ENCODE measurements at places on chromosomes 5 and 9.
A peak's percentile ranks its signal among the peaks of the same experiment; 100 is the strongest.

DNA sequence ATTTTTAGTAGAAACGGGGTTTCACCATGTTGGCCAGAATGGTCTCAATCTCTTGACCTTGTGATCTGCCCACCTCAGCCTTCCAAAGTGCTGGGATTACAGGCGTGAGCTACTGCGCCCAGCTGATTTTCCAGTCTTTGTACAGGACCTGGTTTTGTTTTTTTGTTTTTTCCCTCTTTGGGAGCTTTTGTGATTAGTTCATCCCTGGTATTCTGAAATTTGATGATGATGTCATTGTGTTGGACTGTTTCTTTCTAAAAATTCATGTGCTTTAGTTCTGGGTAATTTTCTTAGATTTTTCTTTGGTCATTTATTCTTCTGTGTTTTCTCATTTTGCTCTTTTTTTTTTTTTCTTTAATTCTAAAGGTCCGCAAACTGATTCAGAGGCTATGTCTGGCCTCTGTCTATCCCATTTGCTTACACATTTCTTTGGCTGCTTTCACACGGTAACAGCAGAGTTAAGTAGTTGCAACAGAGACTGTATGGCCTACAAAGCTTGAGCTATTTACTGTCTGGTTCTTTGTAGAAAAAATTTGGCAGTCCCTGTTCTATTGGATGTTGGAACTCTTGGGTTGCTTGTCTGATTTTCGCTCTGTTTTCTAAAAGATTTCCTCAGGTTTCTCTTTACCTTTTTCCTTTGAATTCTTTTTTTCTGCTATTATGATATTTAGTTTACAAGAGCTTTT is 24.8 kb downstream of the STX17 start:
- DNase-seq = no peak

DNA sequence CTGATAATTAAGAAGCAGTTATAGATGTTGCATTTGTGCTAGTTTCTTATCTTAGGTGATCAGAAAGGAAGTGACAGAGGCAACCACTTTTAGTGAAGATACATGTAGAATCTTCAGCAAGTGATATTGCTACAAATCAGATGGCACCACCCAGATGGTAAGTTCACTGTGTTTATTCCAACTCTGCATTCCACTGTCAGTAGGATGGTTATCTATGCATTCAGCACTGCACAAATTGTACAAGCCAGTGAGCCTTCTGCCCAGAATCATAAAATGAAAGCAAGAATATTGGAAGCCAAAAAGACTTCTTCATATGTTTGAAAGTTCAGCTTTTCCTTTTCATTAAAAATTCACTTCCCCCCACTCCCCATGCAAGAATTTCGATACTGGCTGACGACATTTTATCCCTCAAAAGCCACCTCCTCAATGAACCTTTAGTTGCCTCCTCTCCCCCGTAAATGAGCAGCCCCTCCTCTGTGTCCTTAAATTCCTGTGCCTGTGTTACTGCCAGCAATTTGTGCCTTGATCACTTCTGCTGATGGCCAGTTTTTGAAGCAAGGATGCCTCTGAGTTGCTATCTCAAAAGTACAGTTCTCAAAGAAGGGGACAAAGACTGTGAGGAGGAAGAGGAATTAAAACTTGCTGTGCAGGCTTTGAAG is 91.6 kb downstream of the ZSWIM6 start:
- no peak for DNase-seq

- DNase-seq = no peak
Measured at GRCh38 chr9:118009614-118010013, 305.4 kb downstream of the TLR4 start.

GRCh38 chr5:33837301-33837700 is 54.5 kb downstream of the ADAMTS12 start:
- no peak for DNase-seq

- DNase-seq = no peak
Measured at GRCh38 chr5:176608937-176609723, 826 bp downstream of the GPRIN1 start.

- no peak for DNase-seq
Measured at GRCh38 chr9:127931092-127931881, 710 bp upstream of the PIP5KL1 start.

- no peak for DNase-seq
Measured at GRCh38 chr9:89576404-89576839, 28.4 kb upstream of the GADD45G start.

DNA sequence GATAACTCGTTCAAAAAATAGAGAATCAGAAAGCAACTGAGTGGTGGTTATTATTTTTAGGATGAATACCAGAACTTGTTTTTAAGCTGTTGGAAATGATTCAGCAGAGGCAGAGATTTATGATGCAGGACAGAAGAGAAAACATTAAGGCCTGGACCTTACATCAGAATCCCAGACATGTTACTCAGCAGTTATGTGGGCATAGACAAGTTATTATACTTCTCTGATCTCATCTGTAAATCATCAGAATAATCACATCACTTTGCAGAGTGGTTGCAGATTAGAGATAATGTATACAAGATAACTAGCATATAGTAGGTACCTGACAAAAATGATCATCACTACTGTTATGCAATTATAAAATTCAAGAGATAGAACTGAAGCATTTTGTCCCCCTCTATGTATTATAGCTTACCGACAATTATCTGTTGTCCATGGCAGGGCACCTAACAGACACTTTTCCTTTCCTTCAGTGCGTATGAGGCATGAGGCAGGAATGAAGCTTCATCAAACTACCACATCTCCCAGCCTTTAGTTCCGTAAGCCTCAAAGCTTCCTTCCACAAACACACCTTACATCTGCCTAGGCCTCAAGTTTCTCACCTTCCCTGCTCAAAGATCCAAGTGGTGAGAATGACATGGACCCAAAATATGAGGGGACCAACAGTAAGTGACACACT is 165.9 kb downstream of the DENND1A start:
- peak; percentile 64 for DNase-seq

DNA sequence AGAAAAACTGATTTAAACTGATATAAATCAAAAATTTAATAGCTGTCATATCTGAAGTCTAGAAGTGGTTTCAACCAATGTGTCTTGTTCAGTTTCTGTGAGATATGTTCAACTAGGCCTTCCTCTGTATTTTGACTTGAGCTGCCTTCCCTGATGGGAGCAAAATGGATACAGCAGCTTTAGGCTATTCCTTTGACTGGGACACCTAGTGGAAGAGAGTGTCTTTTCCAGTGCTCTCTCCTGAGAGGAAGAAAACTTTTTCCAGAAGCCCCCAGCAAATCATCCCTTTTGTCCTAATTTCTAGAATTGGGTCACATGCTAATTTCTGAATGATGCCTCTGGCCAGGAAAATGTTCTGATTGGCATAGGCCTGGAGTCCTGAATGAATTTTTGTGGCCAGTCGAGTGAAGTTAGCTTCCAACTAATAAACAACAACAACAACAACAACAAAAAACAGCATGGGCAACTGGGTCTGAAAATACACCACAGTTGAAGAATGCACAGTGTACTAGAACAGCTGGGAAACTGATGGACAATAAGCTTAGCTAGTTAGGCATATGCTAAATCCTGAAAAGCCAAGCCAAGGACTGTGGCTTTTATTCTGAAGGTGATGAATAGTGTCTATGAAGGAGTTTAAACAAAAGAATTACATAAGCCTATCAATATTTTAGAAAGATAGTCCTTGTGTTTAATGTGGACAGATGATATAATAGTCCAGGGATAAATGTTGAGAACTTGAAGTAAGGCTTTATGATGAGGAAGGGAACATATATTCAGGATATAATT is 125.7 kb downstream of the FBN2 start:
- DNase-seq = no peak

- DNase-seq = no peak
Measured at GRCh38 chr5:43006424-43007202, 33.5 kb downstream of the ANXA2R start.

- DNase-seq = no peak
Measured at GRCh38 chr5:126686451-126687126, 85.8 kb downstream of the PHAX start.

GRCh38 chr5:110727025-110727314 is 499 bp upstream of the TMEM232 start:
- no peak for DNase-seq

DNA sequence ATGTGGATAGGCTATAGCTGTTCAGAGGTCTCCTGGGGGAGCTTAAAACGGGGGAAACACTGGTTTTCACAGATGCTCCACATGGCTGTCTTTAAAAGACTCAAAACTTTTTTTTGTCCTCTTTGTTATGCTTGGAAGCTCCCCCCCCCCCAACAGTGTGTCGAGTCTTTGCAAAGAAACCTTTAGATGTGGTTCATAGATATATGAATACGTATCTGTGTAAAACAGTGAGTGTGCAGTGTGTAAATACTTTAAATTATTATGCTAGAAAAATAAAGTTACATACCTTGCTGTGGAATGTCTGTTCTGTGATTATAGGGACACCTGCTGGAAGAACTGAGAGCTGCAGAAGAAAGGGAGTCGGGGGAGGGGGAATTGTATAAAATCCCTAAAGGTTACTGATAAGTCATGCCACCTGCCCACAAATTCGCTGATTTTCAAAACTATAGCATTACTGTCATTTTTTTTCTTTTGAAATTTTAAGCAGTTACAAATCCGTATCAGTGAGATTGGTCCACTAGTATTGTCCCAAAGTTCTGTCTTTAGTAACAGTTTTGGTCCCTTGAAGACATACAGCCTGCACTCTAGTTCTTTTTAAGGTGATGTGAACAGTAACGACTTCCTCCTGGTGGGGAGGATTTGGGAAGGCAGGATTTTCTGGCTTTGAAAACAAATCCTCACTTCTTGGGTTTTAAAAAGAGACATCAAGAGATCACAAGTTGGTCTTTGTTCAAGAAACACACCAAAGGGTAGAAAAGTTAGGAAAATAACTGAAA is 22.9 kb downstream of the RGMB start:
- no peak for DNase-seq

- DNase-seq = no peak
Measured at GRCh38 chr5:124866355-124867136, 120.1 kb upstream of the ZNF608 start.

DNA sequence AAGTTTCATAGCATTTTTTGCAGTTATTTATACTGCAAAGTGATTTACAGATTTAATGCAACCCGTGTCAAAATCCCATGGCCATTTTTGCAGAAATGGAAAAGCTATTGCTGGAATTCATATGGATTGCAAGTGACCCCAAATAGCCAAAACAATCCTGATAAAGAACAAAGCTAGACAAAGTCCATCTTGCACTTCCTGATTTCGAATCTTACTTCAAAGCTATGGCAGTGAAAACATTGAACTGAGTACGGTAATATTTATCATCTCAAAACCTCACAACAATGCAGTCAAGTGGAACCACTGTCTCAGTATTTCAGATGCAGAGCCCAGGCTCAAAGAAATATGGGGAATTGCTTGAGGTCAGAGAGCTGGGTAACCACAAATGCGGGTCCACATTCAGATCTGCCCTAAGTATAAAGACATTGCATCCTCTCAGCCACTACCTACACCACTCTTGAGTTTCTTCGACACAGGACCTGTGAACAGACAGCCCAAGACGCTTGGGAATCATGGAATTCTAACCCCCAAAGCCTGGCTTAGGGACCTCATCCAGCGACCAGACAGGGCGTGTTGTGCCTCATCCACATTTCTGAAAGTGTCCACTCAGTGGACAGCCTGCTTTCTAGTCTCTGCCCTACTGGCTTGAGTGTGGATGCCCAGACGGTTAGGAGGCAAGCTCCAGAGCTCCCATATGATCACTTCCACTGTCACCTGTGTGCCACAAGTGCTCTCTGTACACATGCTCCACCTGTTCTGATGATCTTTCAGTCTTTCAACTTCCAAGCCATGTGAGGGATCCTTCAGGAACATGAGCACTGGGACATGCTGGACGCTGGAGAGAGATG is 39.3 kb upstream of the KCNIP1 start:
- DNase-seq = no peak

DNA sequence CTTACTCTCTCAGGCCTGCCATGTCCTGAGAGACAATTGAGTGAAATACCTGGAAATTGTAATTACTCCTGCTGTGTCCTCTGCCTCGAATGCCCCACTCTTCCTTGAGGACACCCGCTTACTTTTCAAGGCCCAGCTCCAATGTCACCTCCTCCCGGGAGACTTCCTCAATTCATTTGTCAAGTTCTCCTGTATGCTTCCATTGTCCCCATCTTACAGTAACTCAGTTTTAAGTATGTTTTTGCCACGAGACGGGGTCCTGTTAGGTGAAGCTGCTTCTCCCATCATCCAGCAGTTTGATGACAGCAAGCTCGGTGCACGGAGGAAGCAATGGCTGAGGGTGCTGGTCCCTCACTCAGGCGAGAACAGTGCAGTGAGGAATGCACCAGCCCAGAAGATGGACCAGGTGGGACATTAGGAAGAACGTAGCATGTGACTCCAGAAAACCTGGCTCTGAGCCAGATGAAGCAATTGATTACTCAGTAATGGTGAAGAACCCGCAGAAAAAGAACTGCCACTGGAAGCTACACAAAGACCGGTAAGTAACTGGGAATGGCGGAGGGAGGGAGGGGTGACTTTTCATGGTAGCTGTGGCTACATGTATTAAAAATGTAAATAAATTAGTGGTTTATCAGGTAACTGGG is 274.8 kb downstream of the DENND1A start:
- no peak for DNase-seq

DNA sequence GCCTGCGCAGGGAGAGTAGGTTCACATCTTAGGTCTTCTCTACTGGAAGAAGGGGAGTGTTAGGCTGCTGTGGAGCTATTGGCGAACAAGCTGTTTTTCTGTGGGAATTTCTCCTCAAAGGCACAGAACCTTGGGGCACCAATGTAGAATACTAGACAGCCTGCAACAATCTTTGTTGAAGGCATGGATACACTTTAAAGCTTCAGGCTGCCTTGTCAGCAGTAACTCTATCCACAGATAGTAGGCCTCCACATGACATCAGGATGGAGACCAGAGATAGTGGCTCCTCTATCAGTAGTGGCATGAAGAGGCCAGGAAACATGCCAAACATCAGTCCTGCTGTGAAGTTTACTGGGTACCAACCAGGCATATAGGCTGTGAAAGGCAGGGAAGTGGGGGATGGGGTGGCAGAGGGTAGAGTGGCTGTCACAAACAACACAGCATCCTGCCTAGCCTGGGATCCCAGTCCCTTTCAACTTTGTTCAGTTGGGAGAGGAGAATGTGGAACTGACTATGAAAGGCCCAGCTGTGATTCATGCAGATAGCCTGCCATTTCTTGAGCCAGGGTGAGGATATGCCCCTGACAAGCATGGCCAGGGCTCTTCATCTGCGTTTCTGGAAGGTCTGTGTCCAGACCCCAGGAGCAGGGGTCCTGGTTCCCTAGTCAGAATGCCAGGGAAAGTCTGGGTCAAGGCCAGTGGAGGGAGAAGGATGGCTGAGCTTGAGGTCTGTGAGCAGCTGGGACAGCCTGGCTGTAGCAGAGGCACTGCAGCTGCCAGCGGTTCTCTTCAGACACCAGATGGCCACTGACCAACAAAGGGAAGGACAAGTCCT is 1.0 kb upstream of the HK3 start:
- no peak for DNase-seq

All from BJ (cell line).